ENCODE measurements at places on chromosomes 2 and 18.

DNA sequence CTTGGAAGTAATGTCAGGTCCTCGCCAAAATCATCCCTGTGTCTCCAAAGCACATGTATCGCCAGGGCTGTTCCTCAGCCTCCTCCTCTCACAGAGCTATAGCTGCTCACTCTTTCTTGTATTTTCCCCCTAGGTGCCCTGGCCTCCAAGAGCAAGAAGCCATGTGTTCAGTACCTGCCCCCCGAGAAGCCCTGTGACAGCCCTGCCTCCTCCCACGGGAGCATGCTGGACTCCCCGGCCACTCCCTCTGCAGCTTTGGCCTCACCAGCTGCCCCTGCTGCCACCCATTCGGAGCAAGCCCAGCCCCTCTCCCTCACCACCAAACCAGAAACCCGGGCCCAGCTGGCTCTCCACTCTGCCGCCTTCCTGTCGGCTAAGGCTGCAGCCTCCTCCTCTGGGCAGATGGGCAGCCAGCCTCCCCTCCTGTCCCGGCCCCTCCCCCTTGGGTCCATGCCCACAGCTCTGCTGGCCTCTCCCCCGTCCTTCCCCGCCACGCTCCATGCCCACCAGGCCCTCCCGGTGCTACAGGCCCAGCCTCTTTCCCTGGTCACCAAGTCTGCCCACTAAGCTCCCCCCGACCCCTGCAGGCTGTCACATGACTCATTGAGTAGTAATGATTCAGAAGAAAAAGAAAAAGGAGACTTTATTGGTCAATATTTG, 18.8 kb downstream of the TGOLN2 start:
- no peak for DNase-seq

- no peak for DNase-seq
Observed at GRCh38 chr2:170744248-170745002, 25.8 kb upstream of the ERICH2 start.

GRCh38 chr2:24886691-24887304, 33.2 kb downstream of the ADCY3 start:
- no peak for DNase-seq

DNA sequence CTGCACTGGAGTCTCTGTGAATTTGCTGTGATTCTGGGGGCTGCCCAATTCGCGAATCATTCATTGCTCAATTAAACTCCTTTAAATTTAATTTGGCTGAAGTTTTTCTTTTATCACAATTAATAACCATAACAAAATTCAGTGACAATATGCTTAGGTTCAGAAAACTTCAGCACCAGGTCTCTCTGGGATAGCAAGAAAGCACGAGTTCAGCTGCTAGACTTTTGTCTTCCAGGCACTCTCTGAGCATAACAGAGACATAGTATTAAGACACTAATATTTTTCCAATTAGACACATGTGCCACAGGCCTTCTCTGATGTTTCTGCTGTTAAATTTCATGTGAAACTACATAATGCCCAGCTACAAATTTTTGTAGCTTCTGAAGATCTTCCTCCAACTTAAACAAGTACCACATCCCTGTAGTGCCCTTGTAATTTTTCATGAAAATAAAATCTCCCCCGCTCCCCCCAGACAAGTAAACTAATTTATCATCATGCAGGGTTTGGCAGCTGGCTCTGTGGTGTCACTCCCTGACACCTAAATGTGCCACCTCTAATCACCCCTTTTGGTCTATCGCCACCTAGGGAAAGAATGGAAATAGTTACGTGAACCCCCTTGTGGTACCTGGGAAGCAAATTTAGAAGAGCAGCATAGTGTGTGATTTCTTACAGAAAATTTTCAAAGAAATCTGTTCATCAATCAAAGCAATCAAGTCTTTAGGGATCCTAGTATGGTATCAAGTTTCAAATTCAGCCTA, 94.1 kb downstream of the CSRNP3 start:
- no peak for DNase-seq

DNA sequence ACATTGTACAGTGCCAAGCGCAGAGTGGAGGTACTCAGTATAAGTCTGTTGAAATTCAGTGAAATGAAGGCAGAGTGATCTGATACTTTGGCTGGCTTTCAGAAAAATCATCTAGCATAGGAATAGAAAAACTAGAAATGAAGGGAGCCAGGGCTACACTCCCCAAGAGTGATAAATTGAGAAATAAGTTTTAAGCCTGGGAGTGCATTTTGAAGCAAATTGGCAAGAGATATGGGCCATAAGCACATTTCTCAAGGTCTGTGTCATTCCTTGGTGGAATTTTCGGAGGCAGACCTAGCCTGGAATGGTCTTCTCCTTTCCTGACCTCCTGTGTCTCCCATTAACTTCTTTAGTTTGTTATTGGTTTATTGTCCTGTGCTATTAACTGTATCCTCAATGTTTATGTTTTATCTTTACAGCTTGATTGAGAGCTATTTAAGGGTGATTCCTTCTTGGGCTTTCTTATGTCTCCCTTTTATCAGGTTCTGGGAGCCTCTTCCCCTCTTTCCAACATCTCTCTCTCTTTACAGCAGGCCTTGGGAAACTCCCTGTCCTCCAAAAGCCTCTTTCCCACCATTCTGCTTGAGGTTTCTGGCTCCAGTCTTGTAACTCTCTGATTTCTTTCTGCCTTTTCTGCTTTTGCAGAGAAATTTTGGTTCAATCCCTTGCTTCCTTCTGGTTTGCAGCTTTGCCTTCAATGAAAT, 649.5 kb downstream of the SLC4A3 start:
- DNase-seq = peak; percentile 66

DNA sequence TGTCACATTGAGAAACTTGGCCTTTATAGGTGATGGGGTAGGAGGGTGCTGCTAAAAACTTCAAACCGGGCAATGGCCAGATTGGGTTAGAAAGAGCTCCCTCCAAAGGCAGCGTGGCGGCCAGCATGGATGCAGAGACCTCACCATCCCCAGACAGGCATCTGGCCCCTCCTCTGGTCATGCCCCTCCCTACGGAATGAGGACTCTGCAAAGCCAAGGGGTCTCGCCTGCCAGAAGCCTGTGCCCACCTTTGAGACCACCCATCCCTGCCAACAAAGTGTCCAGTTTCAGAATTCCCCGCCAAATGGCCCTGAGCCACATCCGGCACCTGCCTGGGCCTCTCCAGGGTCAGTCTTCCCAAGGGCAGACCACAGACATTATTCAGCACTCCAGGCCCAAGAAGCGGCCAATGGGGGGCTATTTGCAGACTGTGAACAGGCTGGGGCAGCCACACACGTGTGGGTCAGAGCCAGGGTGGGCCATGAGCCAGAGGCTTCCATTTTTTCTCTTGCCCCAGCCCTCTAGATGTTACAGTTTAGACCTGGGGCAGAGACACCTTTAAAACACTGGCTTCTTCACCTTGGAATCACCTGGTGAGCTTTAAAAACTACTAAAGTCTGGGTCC, 4.2 kb upstream of the ATP6V1B1 start:
- DNase-seq = no peak

GRCh38 chr2:603427-603826, 73.8 kb downstream of the TMEM18 start:
- DNase-seq = no peak

GRCh38 chr2:158530829-158531228, 74.1 kb downstream of the PKP4 start:
- no peak for DNase-seq

DNA sequence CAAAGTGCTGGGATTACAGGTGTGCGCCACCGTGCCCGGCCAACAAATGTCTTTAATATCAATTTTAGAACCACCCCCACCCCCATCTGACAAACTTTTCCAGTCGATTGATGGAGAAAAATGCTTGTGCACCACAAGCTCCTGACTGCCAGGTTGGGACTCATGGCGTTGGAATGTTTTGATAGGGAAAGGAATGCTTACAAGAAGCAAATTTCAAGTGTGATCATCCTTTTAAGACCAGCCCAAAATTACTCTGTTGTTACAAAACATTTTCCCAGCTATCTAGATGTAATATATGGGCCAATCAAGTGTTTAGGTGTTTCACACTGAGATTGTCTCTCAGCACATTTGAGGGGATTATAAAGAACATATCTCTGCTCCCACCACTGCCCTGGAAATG, 45.2 kb downstream of the UBXN4 start:
- DNase-seq = peak; percentile 79

GRCh38 chr18:23966909-23967308, 47.6 kb upstream of the TTC39C start:
- no peak for DNase-seq

GRCh38 chr2:187698374-187699110, 144.3 kb upstream of the TFPI start:
- DNase-seq = no peak

- DNase-seq = peak; percentile 66
Observed at GRCh38 chr2:156333951-156334495, 1.5 kb upstream of the NR4A2 start.

- DNase-seq = no peak
Observed at GRCh38 chr2:150001788-150002187, 414.2 kb upstream of the MMADHC start.

GRCh38 chr2:209638346-209638745, 133.3 kb upstream of the UNC80 start:
- DNase-seq = no peak

DNA sequence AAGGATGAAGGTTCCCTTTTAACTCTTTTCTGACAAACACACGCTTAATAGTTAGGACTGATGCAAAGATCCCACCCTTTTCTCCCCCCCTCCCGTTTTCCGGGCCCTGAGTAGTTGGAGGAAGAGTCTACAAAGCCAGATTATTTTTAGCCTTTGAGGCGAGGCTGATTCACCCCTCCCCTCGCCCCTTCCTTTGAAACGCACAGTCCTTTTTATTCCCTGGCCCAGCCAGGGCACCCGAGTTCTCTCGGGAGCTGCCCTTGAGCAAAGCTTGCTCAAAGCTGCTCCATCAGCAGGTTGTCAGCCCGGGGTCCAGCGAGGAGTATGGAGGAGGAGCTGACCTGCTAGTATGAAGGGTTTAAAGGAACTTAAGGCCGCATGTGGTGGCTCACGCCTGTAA, 47.1 kb upstream of the SPRED2 start:
- DNase-seq = no peak

GRCh38 chr2:144922519-144922918, 402.6 kb upstream of the ZEB2 start:
- DNase-seq = no peak

- DNase-seq = no peak
Observed at GRCh38 chr18:70390371-70391090, 101.7 kb downstream of the SOCS6 start.

GRCh38 chr2:181239201-181239799, 217.9 kb upstream of the ITGA4 start:
- DNase-seq = no peak

GRCh38 chr2:113273027-113273551, 5.6 kb downstream of the PAX8 start:
- DNase-seq = no peak

GRCh38 chr2:20052861-20053281, 1.4 kb upstream of the LAPTM4A start:
- DNase-seq = peak; percentile 79

GRCh38 chr2:216819766-216820165, 40.1 kb downstream of the TNP1 start:
- no peak for DNase-seq

DNA sequence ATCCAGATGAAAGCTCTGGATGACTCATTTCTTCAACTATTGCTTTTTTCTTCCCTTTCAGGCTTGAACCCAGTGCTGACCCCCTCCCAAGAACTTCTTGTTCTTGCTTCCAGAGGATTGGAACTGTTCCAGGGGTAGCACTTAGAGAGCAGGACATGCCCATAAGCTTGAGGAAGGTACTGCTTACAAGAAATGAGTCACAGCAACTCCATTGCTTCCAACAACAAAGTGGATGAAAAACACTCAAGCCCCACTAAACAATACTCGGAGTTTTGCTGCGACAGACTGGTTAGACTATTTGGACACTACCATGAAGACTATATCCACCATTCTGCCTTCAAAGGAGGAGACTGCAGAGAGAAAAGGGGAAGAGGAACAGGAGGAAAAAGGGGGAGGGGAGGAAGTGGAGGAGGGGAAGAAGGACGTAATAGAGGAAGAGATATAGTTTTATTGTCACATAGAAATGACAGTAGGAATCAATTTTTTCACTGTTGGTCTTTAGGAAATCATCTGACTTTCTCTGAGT, 1.6 kb upstream of the EPC2 start:
- no peak for DNase-seq

- DNase-seq = no peak
Observed at GRCh38 chr2:162072976-162073887, 783 bp downstream of the DPP4 start.

DNA sequence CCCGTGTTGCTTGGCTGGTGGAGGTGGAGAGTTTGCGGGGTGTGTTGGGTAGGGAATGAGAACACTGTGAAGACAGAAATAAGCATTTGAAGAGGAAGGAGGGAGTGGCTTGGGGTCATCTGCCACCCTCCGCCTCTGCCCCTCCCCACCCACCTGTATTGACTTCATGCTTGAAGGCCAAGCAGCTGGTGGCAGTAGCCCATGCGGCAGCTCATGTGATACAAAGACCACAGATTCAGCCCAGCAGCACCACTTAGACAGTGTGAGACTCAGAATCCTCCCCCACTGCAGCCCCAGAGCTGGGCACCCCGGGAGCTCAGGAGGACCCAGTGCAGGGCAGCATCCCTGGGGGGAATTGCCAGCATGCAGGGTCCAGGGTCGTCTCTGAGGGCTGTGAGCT, 15.4 kb downstream of the NPPC start:
- no peak for DNase-seq

- DNase-seq = no peak
Observed at GRCh38 chr2:134926231-134926931, 7.8 kb downstream of the CCNT2 start.

DNA sequence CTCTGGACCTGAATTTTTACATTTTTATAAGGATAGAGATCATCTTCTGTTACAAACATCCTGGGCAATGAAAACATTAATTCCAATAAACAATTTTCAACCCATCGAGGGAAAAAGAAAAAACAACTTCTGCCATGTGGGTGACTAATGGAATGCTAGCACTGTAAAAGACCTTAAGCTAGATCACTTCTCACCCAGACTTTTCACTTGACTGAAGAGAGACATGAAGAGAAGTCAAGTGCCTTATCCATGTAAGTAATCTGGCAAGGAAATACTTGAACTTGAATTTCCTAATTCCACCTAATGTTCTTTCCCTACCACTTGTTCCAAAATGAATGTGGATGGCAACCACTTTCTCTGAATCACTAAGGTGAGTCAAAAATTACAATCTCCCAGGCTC, 98.3 kb upstream of the ACVR1C start:
- no peak for DNase-seq

- DNase-seq = no peak
Observed at GRCh38 chr2:10283106-10284062, 19.3 kb upstream of the HPCAL1 start.

GRCh38 chr2:211946960-211947359, 591.6 kb downstream of the ERBB4 start:
- DNase-seq = no peak

- DNase-seq = no peak
Observed at GRCh38 chr2:168194784-168195522, 52.4 kb downstream of the STK39 start.

All from muscle of back (tissue), 13 donors.